HT-29 (cell line): ENCODE measurements at places on chromosomes 3 and 15. TPM values are rescaled to one million over a fixed set of nuclear protein-coding genes. Genes with fewer than 3 reads are reported as not detected.

The C3orf85 gene
- 0.46 TPM in 1 of 2 replicates, not detected in the other for total RNA-seq

The ADPRH gene
- total RNA-seq, result 0.65 and 1.0 TPM in 2 replicates

DNA sequence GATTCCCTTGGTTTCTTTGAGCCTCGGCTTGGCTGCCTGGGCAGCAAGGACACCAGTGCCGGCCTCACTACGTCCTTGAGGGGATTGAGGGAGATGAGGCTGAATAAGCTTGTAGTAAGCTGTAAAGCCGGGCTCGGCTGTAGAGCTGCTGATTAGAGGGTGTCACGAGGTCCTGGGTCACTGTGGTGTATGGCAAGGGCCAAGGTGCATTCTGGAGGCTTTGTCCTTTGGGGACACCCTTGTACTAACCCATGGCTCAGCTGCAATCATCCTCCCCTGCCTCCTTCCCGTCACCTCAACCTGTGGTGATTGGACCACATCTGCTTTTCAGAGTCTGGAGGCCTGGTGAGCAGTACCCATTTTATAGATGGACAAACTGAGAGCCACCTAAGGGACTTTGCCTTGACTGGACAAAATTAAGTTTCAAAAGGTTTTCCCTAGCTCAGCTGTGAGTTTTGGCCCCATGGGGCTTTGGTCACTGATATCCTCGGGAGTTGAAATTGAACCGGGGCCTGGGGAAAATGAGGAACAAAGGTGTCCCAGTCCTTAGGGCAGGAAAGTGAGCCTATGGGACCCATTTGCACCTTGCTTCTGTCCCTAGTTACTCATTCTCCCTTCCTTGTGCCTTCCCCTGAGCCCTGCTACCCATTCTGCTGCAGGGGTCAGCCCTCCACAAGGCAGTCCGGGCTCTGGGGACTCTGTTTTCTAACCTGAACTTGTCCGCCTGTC lies 2.4 kb downstream of the SLC6A6 start:
- DNase-seq, result no peak

DNA sequence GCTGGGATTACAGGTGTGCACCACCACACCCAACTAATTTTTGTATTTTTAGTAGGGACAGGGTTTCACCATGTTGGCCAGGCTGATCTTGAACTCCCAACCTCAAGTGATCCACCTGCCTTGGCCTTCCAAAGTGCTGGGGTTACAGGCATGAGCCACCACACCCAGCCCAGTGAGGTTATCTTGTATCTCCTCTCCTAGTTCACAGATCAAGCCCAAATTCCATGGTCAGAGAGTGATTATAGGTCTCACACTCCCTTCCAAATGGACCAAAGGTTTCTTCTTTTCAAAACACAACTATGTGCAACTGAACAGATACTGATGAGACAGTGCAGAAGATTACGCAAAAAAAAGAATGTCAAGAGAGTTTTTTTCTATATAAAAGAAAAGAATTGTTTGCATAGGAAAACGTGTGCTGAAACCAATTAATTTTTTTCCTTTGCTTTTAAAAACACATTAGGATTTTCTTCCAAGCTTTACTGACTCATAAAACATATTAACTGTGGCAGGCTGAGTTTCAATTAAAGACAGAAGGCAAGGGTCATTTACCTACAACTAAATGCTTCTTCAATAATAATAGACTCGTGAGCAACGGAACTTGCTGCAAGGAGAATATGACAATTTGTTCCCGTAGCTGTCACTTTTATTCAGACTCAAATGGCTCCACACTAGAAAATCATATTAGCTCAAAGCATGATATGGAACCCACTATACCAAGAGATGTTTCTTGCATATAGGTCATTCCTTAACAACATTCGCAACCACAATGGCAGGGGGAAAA lies 30.4 kb upstream of the THUMPD3 start:
- no peak for DNase-seq

- no peak for DNase-seq
These were observed 55.4 kb downstream of the BOC start for GRCh38 chr3:113266738-113267137.

DNA sequence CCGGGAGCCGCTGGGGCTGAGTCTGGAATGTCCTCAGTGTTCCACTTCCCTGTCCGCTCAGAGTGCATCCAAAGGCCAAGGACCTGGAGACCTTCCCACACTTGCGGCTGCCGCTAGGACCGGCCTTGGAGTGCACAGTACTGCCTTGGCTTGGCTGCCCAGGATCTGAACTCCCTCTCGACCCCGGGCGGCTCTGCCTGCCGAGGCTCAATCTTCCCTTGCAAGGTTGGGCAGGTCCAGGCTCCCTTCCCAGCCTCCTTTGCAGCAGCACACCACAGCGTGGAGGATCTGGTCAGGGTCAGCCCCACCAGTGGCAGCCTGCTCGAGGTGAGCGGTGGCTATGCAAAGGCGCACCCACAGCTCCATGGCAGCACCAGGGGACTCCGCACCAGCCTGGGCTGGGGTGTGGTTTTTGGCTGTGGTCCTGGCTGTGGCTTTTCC lies 69.2 kb downstream of the PLXNA1 start:
- DNase-seq, result no peak
